ENCODE measurements at places on chromosomes 2 and 18. TPM values are rescaled to one million over a fixed set of nuclear protein-coding genes. Genes with fewer than 3 reads are reported as not detected.

LIMS2 gene
- 0.41 TPM for total RNA-seq

XDH gene
- 0.33 TPM for total RNA-seq

CFC1 gene
- not detected for total RNA-seq

CRACDL gene
- not detected for total RNA-seq

NEU4 gene
- total RNA-seq = not detected

ARHGEF33 gene
- not detected for total RNA-seq

FIGN gene
- 2.4 TPM for total RNA-seq

CLASP1 gene
- 29.2 TPM for total RNA-seq

STEAP3 gene
- total RNA-seq = 17.7 TPM

ARHGAP25 gene
- total RNA-seq = 0.56 TPM

FAM124B gene
- total RNA-seq = 0.06 TPM

NMUR1 gene
- not detected for total RNA-seq

MEP1B gene
- total RNA-seq = not detected

BOD1L2 gene
- not detected for total RNA-seq

NTSR2 gene
- not detected for total RNA-seq

CRYBA2 gene
- total RNA-seq = not detected

GKN1 gene
- not detected for total RNA-seq

CDK5R2 gene
- total RNA-seq = 0.45 TPM

FBXO41 gene
- total RNA-seq = 2.3 TPM

GNLY gene
- total RNA-seq = not detected

CCDC150 gene
- 1.4 TPM for total RNA-seq

SKOR2 gene
- not detected for total RNA-seq

HNMT gene
- total RNA-seq = 86.7 TPM

PRKAG3 gene
- not detected for total RNA-seq

ATG16L1 gene
- 30.6 TPM for total RNA-seq

TRAPPC12 gene
- total RNA-seq = 35.6 TPM
